Stimulated activated CD8-positive, alpha-beta memory T cell treated with anti-CD3 and anti-CD28 coated beads, Interleukin-2, amount 100 ng/mL, for 48 hours (primary cell): ENCODE measurements at places on chromosomes 3 and 15.

GRCh38 chr3:5739949-5740348 lies 552.4 kb downstream of the EDEM1 start:
- no peak for DNase-seq

- DNase-seq, result no peak
Measured at GRCh38 chr15:91040856-91041255, 18.5 kb upstream of the VPS33B start.

GRCh38 chr3:2714834-2715233 lies 395.3 kb downstream of the IL5RA start:
- DNase-seq, result no peak

GRCh38 chr3:48614044-48614443 lies 4.6 kb upstream of the UQCRC1 start:
- no peak for DNase-seq

DNA sequence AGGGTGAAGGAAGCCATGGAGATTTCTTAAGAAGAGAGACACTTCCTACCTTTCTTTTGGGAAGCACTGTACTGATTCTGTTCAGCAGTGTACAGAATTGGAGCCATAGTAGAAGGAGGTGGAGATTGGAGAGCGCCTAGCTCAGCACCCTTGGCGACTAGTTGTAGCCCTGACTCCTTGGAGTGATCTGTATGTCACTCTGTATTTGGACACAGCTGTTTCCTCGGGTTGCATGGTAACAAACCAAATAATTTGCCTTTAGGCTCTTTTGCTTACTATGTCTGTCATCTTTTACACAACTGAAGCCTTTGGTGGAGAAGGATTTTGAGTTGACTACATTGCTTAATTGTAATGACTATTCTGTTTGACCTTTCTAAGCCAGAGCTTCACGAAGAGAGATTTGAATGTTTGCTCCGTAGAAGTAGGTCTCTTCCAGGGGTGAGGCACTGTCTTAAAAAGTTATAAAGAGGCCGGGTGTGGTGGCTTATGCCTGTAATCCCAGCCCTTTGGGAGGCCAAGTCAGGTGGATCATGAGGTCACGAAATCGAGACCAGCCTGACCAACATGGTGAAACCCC lies 77.1 kb downstream of the AKAP13 start:
- DNase-seq, result no peak

DNA sequence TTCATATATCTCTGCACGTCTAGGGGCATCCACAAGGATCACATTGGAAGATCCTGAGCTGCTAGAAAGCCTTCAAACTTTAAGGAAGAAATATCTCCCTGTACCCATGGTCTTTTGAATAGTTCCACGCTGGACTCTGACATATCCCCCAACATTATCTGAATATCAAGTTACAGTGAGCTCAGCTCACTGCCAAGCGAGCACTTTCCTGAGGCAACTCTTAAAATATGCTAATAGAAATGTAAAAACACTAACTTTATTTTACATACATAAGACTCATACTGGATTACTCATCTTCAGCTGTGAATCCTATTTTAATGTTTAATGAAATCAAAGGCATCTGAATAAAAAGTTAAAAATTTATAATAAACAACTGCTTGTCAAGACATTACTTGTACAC lies 420.2 kb upstream of the CCDC54 start:
- DNase-seq, result no peak

- DNase-seq, result no peak
Measured at GRCh38 chr3:62128051-62128450, 245.3 kb downstream of the FEZF2 start.
